GM23248 (cell line): ENCODE measurements at places on chromosomes 5 and 9.

- H3K27ac ChIP-seq = no peak overlapping the region
- no peak for DNase-seq
- H3K27me3 ChIP-seq = no peaks in the 10 kb centered on the region
Observed at GRCh38 chr5:95068289-95068910, 216.5 kb downstream of the MCTP1 start.

DNA sequence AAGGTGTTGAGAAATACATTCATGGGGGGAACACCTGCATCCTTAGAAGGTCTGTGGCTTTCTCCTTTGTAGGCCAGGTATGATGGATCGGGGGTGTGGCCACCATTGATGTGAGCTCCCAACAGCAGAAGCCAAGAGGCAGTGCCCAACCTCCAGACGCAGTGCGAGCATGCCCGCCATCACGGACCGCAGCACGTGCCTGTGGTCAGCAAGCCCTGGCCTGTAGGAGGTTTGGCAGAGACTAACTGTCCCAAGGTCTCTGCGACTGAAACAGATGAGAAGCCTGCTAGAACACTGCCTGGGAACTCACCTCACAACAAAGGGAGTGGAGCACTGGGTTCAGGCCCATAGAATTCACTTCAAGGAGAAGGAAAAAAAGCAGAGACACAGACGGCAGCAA lies 31.9 kb upstream of the ZNF354A start:
- no peak for DNase-seq
- H3K4me3 ChIP-seq = no peak overlapping the region
- no peaks in the 10 kb centered on the region for H3K27me3 ChIP-seq
- no peaks in the 10 kb centered on the region for H3K4me1 ChIP-seq
- no peak overlapping the region for H3K27ac ChIP-seq

- DNase-seq = no peak
- H3K27me3 ChIP-seq = peaks cover 30% of the 10 kb centered on the region
- H3K4me1 ChIP-seq = no peaks in the 10 kb centered on the region
- no peak overlapping the region for H3K27ac ChIP-seq
Observed at GRCh38 chr5:62139741-62140140, 166.3 kb upstream of the KIF2A start.

DNA sequence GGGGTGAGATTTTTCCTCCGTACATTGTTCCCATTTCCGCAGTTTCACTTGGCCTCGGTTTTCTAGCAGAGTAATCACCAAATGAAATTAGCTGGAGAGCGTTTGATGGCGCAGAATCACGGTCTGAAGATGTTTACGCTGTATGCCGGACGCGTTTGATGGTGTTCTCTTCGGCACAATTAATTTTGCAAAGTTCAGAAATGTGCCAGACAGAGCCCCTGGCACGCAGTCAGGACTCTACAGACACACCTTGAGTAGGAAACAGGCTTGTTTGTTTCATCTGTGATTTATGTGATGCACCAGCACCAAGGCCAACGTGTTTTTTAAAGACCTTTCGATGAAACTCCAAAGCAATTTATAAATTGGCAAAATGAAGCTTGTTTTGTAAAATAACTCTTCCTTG lies 863 bp upstream of the LIFR start:
- H3K36me3 ChIP-seq = no peaks in the 10 kb centered on the region
- DNase-seq = no peak
- H3K4me1 ChIP-seq = peaks cover 13% of the 10 kb centered on the region; the same call in 1 of the 2 replicates
- peak overlapping the region; percentile 56 for H3K27ac ChIP-seq
- no peaks in the 10 kb centered on the region for H3K27me3 ChIP-seq
- peak overlapping the region; percentile 87 for H3K4me3 ChIP-seq

- peak; percentile 10 for DNase-seq
- no peak overlapping the region for H3K27ac ChIP-seq
- no peaks in the 10 kb centered on the region for H3K27me3 ChIP-seq
- H3K4me1 ChIP-seq = no peaks in the 10 kb centered on the region
- no peak overlapping the region for H3K4me3 ChIP-seq
Observed at GRCh38 chr9:21154018-21154608, 12.3 kb downstream of the IFNA21 start.

GRCh38 chr5:75551471-75551870 lies 39.8 kb downstream of the POLK start:
- H3K4me1 ChIP-seq = peaks cover 6% of the 10 kb centered on the region; the same call in 1 of the 2 replicates
- H3K27me3 ChIP-seq = no peaks in the 10 kb centered on the region
- H3K4me3 ChIP-seq = no peak overlapping the region
- H3K27ac ChIP-seq = no peak overlapping the region
- peak; percentile 66 for DNase-seq
- peaks cover 24% of the 10 kb centered on the region for H3K36me3 ChIP-seq

GRCh38 chr5:150527808-150528207 lies 19.9 kb downstream of the NDST1 start:
- H3K36me3 ChIP-seq = peaks cover 35% of the 10 kb centered on the region
- DNase-seq = no peak
- H3K4me3 ChIP-seq = no peak overlapping the region
- no peak overlapping the region for H3K27ac ChIP-seq
- H3K27me3 ChIP-seq = no peaks in the 10 kb centered on the region
- H3K4me1 ChIP-seq = peaks cover 33% of the 10 kb centered on the region

DNA sequence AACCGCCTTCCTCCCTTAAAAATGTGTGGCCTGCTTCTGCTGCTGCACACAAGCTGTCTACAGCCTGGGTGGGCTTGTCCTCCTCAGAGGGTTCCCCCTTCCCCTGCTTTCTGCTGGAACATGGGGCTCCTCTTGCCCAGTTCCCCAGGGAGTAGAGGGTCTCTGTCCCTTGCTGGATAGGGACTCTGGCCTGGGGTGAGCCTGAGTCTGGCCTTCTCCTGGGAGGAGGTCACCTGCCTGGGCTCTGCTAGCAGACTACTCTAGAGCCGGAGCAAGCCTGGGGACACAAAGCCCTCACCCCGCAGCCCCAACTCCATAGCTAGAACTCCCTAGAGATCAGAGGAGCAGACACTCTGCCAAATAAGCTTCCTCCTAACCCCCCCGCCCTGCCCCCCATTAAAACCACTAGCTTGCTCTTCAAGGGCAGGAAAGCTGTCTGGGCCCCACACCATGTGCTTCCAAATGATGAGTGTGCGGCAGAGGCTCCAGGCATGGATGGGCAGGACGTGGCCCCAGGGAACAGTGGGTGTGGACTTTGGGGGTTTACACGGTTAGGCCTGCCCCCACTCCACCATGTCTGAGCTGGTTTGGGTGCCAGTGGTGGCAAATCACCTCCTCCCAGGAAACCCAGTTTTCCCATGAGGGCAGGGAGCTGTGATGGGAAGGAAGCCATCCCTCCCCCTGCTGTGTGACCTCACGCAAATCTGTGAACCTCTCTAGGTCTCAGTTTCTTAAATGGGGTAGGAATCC lies 10.0 kb downstream of the TCF7 start:
- no peaks in the 10 kb centered on the region for H3K36me3 ChIP-seq
- H3K27me3 ChIP-seq = no peaks in the 10 kb centered on the region
- peak; percentile 93 for DNase-seq
- H3K27ac ChIP-seq = peak overlapping the region; percentile 95

DNA sequence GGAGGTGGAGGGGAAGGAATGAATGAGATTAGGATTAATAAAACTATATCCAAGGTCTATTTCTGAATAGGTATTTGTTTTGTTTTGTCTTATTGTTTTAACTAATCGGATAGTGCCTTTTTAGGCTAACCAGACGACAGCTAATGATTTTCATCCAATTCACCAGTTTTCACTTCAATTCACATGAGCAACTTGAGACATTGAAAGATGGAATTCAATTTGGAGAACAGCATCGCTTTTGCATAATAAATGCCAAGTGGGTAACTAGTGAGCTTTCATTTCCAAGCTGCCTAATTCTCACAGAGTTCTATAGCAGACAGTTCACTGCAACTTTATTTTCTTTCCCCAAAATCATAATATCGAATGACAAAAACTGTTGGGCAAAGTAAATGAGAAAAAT lies 5.0 kb downstream of the AGXT2 start:
- H3K27me3 ChIP-seq = no peaks in the 10 kb centered on the region
- H3K36me3 ChIP-seq = no peaks in the 10 kb centered on the region
- no peak overlapping the region for H3K27ac ChIP-seq

GRCh38 chr9:95031711-95032461 lies 285.6 kb downstream of the FANCC start:
- no peak overlapping the region for H3K4me3 ChIP-seq
- H3K4me1 ChIP-seq = peaks cover 47% of the 10 kb centered on the region
- no peak for DNase-seq

DNA sequence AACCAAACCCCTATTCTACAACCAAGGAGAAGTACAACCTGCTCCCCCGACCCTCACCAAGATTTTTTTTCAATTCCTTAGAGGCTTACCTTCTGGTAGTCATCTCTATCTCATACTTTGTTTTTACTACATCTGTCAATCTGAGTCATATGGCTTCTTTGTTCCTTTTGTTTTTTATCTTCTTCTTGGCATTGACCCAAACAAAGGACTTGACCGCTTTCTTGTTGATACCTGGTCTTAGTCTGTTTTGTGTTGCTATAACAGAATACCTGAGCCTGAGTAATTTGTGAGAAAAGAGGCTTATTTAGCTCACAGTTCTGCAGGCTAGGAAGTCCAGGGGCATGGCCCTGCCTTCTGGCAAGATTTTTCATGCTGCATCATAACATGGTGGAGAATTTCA lies 352.7 kb downstream of the MLLT3 start:
- no peak overlapping the region for H3K27ac ChIP-seq
- DNase-seq = no peak
- H3K36me3 ChIP-seq = no peaks in the 10 kb centered on the region
- no peak overlapping the region for H3K4me3 ChIP-seq

DNA sequence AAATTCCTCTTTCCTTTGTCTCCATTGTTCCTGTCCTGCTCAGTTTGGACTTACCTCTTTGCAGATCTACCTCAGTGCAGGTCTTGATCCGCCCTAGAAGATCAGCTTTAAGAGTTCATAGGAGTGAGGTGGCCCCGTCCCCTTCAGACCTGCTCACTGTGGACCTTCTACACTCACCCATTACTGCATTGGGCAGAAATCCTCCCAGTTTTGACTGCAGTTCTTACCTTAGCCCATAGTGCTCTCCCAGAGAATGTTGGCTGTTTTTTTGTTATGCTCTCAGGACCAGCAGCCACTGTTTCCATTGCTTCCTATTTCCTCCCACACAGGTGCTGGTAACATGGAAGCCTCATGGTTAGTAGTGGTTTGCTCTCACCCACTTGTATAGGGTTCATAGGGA lies 63.3 kb downstream of the GALNT10 start:
- H3K4me3 ChIP-seq = no peak overlapping the region
- H3K4me1 ChIP-seq = no peaks in the 10 kb centered on the region
- H3K27ac ChIP-seq = no peak overlapping the region
- no peaks in the 10 kb centered on the region for H3K27me3 ChIP-seq
- no peaks in the 10 kb centered on the region for H3K36me3 ChIP-seq

- H3K27ac ChIP-seq = no peak overlapping the region
- H3K36me3 ChIP-seq = no peaks in the 10 kb centered on the region
- H3K4me3 ChIP-seq = no peak overlapping the region
- no peaks in the 10 kb centered on the region for H3K4me1 ChIP-seq
- H3K27me3 ChIP-seq = no peaks in the 10 kb centered on the region
Observed at GRCh38 chr9:34262971-34263370, 66.1 kb downstream of the KIF24 start.

GRCh38 chr9:16044579-16044881 lies 491.7 kb downstream of the CCDC171 start:
- H3K27ac ChIP-seq = no peak overlapping the region
- H3K4me3 ChIP-seq = no peak overlapping the region
- no peaks in the 10 kb centered on the region for H3K36me3 ChIP-seq
- no peaks in the 10 kb centered on the region for H3K27me3 ChIP-seq
- DNase-seq = no peak

DNA sequence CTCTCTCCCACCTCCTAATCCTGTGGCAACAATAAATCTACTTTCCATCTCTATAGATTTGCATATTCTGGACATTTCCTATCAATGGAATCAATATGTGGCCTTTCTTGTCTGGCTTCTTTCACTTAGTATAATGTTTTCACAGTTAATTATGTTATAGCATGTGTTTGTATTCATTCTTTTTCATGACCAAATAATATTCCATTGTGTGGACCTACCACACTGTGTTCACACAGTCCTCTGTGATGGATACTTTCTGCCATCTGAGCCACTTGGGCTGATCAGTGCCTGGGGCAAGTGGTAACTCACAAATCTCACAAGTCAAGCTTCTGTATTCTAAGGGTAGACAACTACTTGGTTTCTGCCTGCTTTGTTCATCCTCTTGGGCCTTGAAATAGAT lies 48.7 kb upstream of the POMT1 start:
- no peak overlapping the region for H3K27ac ChIP-seq
- no peaks in the 10 kb centered on the region for H3K27me3 ChIP-seq
- peaks cover 68% of the 10 kb centered on the region for H3K36me3 ChIP-seq
- no peak overlapping the region for H3K4me3 ChIP-seq
- DNase-seq = no peak

GRCh38 chr5:95822043-95822541 lies 434 bp downstream of the GLRX start:
- H3K27me3 ChIP-seq = no peaks in the 10 kb centered on the region
- H3K27ac ChIP-seq = peak overlapping the region; percentile 97
- H3K4me3 ChIP-seq = peak overlapping the region; percentile 99
- DNase-seq = peak; percentile 84
- H3K4me1 ChIP-seq = peaks cover 53% of the 10 kb centered on the region
- H3K36me3 ChIP-seq = peaks cover 14% of the 10 kb centered on the region; the same call in 1 of the 2 replicates

GRCh38 chr9:134408939-134409737 lies 82.9 kb downstream of the RXRA start:
- no peaks in the 10 kb centered on the region for H3K27me3 ChIP-seq
- H3K36me3 ChIP-seq = no peaks in the 10 kb centered on the region
- no peak overlapping the region for H3K27ac ChIP-seq

DNA sequence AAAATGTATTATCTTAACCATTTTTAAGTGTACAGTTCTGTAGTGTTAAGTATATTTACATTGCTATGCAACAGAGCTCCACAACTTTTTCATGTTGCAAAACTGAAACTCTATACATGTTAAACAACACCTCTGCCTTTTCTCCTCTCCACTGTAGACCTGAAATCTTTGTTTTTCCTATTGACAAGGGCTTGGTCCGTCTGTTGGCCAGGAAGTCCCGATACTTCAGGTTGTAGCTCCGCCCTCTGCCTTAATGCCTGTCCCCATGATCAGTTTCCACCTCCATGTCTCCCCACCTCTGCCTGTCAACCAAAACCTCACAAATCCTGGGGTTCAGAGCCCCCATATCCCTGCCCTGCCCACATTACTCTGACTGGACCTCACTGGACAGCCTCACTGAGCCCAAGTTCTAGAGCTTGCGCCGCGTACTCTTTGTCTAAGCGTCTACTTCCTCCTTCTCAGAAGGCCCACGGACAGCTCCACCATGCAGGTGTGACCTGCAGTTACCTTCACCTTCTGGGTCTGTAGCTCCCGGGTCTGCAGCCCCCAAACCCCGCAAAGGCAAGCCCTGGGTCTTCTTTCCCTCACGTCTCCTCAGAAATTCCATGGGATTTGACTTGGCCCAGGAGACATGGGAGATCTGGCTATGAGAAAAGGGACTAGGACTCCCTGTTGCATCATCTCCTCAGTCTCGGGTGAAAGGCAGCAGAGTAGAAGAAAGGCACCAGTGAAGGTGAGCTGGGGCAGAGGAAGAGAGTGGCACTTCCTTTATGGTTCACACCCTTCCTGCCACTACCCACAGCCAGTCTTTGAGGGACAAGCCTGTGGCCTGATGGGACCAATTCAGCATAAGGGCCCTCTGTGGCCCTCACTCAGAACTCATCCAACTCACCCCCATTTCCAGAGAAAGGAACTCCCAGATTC lies 8.0 kb downstream of the GLIPR2 start:
- H3K36me3 ChIP-seq = no peaks in the 10 kb centered on the region
- peaks cover 15% of the 10 kb centered on the region for H3K4me1 ChIP-seq
- no peak for DNase-seq
